ENCODE measurements at places on chromosomes 5 and 9. TPM values are rescaled to one million over a fixed set of nuclear protein-coding genes. Genes with fewer than 3 reads are reported as not detected.

DNA sequence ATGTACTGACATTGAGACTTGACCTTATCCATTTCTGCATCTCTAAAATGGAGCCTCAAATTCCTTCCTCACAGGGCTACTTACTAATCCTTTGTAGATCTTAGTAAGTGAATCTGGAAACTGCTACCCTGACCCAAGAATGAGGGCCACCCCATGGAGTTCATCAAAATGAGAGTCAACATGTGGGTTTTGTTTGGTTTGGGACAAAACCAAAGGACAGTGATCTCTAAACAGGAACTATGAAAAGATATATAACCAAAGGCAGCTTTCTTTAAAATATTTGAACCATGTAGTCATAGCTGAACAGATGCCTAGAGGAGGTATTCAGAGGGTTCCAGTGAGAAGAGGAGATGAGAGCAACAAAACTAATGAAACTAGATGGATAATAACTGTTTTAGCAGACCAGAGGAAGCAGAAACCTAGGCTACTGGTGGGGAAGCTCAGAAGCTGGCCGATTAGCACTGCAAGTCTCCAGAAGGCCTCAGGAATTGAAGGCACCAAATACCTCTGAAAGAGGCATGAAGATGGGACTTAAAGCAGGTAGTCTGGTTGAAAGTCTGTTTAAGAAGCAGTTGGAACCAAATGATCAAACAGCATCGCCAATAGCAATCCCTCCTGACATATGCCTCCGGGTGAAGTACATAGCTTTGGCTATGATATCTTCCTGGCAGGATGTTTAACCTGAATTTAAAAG lies 45.8 kb downstream of the THOC3 start:
- H3K27me3 ChIP-seq, result no peaks in the 10 kb centered on the region
- no peaks in the 10 kb centered on the region for H3K36me3 ChIP-seq
- H3K4me1 ChIP-seq, result peaks cover 25% of the 10 kb centered on the region

DNA sequence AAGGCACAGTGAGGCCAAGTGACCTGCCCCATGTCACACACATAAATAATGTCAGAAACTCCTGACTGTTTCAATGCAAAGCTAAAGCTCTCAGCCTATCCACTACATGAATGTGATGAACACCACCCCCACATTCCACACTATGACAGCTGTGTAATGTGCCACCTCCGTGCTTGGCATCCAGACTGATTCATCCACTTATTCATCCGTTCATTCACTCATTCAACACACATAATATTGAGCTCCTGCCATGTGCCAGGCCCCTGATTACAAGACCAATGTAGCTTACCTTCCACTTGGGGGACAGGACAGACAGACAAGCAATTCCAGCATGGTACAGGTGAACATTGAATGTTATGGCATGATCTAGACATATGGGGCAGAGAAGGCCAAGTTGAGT lies 46.2 kb upstream of the FABP6 start:
- H3K27me3 ChIP-seq, result no peaks in the 10 kb centered on the region
- H3K27ac ChIP-seq, result no peak overlapping the region
- H3K4me1 ChIP-seq, result no peaks in the 10 kb centered on the region
- no peaks in the 10 kb centered on the region for H3K36me3 ChIP-seq
- no peak for DNase-seq

Gene AHRR
- total RNA-seq, result 6.2 TPM

Gene DMGDH
- total RNA-seq, result 7.7 TPM

DNA sequence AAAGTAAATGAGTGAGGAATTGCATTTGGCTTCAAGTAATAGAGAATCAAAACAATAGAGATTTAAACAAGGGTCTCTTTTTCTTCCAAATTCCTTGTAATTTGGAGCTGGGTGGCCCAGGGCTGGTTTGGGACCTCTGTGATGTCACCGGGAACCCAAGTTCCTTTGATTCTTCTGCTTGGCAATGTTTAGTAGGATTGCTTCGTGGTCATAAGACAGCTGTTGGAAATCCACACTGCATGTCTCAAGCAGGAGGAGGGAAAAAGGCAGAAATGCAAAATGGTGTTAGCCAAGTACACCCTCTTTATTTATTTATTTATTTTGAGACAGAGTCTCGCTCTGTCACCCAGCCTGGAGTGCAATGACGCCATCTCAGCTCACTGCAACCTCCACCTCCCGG lies 72.6 kb upstream of the IL12B start:
- H3K4me3 ChIP-seq, result no peak overlapping the region
- H3K27me3 ChIP-seq, result no peaks in the 10 kb centered on the region
- H3K27ac ChIP-seq, result no peak overlapping the region
- peak; percentile 1 for DNase-seq

Gene CTSV
- under 0.01 TPM for total RNA-seq

DNA sequence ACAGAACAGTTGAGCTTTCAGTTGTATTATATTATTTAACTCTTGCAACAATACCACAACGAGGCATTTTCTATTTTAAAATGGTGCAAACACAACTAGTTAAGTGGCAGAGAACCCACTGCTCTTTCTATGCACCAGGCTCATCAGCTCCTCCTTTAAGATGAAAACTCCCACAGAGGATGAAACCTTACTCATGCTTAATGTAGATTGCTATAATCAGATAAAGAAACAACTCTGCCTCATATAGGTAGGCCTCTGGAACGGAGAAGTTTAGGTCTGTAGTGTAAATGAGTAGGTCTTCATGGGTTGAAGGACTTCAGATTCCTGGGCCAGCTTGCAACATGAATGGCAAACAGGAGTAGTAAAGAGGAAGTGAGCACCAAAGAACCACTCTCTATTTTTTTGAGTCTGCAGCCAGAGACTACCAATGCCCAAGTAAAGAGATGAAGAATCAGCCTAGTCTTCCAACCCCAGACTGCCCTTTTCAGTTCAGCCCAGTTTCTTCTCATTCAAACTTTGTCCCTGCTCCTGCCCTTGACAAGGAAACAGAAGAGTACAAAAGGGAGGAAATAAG lies 33.9 kb downstream of the HACD4 start:
- no peak overlapping the region for H3K27ac ChIP-seq
- no peaks in the 10 kb centered on the region for H3K27me3 ChIP-seq
- no peaks in the 10 kb centered on the region for H3K4me1 ChIP-seq
- no peak for DNase-seq

GRCh38 chr5:173554989-173555705 lies 61.3 kb downstream of the BOD1 start:
- H3K4me3 ChIP-seq, result no peak overlapping the region
- no peak for DNase-seq
- H3K36me3 ChIP-seq, result no peaks in the 10 kb centered on the region
- no peaks in the 10 kb centered on the region for H3K4me1 ChIP-seq
- peaks cover 7% of the 10 kb centered on the region for H3K27me3 ChIP-seq

Data from fibroblast of lung (primary cell).